ENCODE measurements at places on chromosomes 6 and 20.

GRCh38 chr6:66735106-66735890 is 1028.3 kb upstream of the EYS start:
- no peak for DNase-seq

DNA sequence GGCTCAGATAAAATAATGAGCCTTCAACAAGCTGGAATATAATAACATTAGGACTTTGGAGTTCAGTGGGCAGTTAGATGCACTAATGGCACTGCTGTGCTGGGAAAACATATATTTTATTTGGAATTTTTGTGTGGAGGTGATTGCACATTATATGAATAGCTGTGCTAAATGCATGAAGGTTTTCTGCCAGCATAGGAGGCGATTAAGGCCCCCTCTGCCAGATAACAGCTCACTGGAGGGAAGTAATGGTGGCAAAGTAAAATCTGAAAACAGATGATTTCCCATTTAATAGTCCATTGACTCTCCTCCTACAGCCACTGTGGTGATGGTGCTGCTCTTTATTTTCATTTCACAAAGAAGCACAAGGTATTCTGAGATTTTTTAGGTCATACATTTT is 326.0 kb downstream of the GRIK2 start:
- no peak for DNase-seq

DNA sequence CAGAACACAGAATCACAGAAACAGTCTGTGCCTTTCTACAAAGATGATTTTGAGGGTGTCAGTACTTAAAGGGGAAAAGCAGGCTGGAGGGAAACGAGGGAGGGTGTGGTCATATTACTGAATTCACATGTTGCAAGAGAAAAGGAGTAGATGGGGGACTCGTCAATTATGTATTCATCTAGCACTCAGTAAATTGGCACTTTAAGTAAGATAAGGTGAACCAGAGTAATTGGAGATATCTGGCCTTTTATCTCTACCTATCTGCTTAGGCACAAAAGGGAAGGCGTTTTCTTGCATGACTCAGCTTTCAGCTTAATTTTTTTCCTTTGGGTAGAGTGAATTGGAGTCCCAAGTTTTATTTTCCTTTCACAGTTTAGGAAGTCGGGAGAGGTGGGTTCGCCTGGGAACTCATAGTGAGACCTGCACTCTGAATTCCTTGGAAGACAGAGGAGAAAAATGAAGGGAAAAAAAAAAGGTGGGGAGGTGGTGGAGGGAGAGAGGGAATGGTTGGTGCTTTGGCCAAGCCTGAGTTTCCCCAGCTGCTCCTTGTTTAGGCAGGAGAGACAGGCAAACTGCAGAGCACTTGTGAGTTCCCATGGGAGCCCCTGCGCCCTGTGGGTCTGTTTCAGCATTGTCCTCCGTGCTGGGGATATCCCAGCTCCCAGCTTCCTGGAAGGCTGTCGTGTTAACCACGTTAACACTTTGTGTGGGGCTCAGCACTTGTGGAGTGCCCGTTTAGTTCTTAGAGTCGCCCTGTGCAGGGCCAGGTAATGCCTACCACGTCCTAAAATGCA is 19.7 kb upstream of the GTSF1L start:
- no peak for DNase-seq

GRCh38 chr20:23136893-23137745 is 51.0 kb upstream of the CD93 start:
- peak; percentile 48 for DNase-seq
